HAP-1 (cell line): ENCODE measurements at places on chromosomes 3 and 15.
A peak's percentile ranks its signal among the peaks of the same experiment; 100 is the strongest.

DNA sequence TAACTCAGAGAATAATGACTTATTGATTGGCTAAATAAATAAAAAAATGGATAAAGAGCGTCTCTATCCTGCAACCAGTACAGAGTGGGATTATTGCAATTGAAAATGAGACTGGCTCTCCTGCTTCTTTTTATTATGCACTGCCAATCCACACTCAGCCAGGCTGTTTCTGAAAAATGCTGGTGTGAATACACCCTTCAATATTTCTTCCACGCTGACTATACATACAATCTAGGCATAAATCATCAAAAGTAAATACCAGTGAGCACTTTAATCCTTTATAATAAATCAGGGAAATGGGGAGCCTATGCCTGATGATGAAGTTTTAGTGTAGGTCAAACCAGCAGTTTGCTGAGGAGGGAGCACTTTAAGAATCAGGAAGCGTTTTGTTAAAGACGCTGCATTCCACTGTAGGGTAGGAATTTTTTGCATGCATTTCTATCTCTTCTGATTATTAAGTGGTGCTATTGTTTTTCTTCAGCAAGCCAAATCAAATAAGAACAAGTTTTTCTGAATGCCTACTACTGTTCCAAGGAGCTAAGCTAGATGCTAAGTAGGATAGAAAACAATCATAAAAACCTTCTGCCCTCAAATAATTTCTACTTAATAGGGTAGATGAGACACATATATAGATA, 781.5 kb downstream of the TBL1XR1 start:
- no peak for DNase-seq

GRCh38 chr3:29751647-29752314, 470.9 kb downstream of the RBMS3 start:
- DNase-seq: no peak

GRCh38 chr15:75736256-75736655, 23.6 kb upstream of the CSPG4 start:
- DNase-seq: no peak

GRCh38 chr3:187811585-187812250, 66.5 kb upstream of the BCL6 start:
- no peak for DNase-seq

DNA sequence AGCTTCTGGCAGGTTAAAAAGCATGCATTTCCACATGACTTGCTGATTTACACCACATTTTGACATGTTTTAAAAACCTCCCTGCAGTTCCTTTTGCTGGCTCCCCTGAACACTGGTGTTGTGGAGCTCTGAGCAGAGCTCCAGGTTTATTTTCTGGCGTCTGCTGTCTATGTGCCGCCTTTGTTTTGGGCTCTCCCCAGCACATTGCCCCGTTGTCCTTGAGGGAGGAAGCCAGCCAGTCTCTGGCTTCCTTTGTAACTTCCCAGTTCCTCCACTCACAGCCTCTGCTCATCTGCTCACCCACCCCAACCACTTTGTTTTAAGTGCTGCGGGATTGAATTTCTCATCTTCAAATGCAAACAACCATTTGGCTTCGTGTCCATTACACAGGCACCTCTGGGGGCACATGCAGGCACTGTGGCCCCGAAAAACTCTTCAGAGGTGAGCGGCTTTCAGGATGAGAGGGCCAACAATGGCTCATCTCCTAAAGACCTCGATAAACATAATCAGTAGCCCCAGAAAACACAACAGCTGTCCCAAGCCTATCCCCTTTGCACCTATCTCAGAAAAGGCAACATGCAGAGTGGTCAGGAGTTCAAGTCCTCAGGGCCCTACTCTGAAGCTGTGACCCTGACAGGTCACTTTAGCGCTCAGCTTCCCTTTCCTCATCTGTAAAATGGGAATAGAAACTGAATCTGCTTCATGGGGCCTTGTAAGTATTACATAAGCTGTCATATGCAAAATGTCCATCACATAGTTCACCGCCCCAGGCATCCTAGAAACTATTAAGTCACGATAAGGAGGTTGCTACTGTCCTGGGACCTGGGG, 1.3 kb upstream of the MEF2A start:
- DNase-seq: no peak

- DNase-seq: no peak
Measured at GRCh38 chr3:65284961-65285360, 597.2 kb upstream of the ADAMTS9 start.

- DNase-seq: no peak
Measured at GRCh38 chr3:26191556-26191955, 401.7 kb downstream of the OXSM start.

- DNase-seq: no peak
Measured at GRCh38 chr3:174620138-174620537, 239.0 kb upstream of the NAALADL2 start.

DNA sequence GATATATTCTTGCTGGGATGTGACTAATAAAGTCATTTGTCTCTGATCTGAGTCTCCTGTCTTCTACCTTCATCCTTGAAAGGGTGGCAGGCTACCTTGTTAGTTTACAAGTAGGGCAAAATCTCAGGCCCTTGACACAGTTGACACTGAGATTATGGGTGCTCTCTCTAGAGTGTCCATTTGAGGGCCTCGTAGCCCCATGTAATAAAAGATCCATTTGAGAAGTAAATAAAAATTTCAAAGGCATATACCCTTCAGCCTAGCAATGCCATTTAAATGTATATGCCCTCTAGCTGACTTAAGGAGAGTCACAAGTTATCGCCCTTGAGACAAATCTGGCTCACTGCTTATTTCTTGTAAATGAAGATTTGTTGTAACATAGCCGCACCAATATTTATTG, 98.6 kb downstream of the TCF12 start:
- DNase-seq: peak; percentile 27

DNA sequence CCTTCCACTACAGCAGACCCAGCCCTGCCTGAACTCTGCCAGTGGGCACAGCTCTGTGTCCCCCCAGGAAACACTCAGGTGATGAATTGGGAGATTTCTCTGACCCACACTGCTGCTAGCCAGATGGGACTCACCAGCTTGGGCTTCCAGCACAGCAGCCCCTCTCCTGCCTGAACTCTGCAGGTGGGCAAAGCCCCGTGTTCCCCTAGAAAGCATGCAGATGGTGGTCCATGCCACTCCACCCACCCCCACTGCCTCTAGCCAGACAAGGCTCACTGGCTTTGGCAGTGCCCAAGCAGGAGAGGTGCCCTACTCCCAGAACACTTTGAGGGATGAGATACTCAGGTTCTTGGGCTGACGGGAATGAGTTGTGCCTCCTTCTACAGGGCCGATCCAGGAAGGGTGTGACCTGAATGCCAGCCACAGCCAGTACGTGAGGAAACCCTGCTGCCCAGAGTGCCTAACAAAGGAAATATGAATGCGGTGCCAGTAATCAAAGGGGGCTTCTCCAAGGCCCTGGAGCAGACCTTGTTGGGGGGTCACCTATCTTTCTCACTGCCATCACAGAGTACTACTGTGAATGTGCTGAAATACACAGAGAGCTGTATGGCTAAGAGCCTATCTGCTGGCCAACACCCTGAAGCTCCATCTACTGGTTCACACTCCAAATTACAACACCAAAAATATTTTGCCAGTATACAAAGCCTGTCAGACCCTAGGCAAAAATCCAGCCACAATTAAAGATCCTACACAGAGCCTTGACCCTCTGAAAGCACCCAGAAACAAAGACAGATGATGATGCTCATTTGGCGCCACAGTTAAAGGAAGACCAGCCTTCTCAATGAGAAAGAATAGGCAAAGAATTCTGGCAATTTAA, 61.9 kb downstream of the BTLA start:
- peak; percentile 59 for DNase-seq
